ENCODE measurements at places on chromosomes 6 and 20.

GRCh38 chr6:132298344-132298949 is 102.8 kb downstream of the MOXD1 start:
- no peak for DNase-seq

- no peak for DNase-seq
Observed at GRCh38 chr20:51888291-51888690, 86.0 kb upstream of the SALL4 start.

- DNase-seq = no peak
Observed at GRCh38 chr20:50624351-50625016, 66.9 kb downstream of the RIPOR3 start.

DNA sequence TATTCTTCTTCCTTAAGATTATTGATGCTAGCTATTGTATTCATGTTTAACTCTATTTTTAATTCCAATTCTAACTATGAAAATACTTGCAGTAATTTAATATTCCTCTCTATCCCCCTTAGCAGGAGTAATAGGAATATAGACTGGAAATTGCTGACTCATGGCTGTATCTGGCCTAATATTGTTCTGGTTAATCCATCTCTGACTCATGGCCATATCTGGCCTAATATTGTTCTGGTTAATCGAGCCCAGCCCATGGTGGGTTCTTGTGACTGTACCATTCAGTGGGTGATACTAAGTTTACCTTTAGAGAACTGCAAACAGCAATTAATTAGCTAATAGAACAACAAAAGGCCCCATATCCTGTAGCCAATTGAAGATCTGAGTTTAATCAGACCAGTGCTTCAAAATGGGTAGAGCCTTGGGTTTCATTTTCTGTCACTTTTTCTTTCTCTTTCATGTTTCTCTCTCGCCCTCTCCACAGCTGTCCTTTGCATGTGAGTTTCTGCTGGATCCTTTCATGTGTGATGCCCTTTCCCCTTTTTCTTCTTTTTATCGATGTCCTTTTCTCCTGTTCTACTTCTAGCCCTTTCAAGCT is 50.6 kb downstream of the SLC22A3 start:
- DNase-seq = no peak

- no peak for DNase-seq
Observed at GRCh38 chr20:699811-700338, 24.3 kb upstream of the SCRT2 start.

DNA sequence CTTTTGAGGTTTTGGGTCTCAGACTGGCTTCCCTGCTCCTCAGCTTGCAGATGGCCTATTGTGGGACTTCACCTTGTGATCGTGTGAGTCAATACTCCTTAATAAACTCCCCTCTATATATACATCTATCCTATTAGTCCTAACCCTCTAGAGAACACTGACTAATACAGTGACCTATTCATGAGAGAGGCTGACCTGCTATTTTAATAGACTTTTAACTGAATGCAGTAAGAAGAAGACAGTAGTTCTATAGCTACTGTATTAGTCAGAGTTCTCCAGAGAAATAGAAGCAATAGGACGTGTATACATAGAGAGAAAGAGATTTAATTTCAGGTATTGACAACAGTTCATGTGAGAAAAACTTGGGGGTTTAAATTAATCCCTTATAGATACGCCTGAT is 53.3 kb upstream of the SMLR1 start:
- DNase-seq = no peak

DNA sequence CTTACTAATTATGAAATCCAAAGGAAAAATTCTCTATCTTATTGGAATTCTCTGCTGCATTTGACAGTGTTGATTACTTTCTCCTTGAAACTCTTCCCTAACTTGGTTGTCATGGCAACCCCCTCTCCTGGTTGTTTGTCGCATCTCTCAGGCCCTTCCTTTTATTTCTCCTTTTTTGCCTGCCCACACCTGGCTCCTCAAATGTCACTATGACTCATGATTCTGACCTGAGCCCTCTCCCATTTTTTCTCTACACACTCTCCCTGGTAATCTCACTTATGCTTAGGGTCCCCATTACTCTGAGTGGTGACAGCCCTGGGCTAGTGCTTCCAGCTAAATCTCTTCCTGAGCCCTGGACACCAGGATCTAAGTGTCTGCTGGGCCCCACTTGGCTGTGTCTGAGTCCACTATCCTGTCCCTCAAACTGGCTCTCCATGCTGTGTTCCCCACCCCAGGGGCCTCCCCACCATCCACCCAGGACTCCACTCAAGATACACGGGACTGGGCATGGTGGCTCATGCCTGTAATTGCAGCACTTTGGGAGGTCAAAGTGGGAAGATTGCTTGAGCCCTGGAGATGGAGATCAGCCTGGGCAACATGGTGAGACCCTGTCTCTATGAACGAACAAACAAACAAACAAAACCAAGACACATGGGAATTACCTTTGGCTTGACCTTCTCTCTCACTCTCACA is 16.5 kb upstream of the NNAT start:
- DNase-seq = no peak

DNA sequence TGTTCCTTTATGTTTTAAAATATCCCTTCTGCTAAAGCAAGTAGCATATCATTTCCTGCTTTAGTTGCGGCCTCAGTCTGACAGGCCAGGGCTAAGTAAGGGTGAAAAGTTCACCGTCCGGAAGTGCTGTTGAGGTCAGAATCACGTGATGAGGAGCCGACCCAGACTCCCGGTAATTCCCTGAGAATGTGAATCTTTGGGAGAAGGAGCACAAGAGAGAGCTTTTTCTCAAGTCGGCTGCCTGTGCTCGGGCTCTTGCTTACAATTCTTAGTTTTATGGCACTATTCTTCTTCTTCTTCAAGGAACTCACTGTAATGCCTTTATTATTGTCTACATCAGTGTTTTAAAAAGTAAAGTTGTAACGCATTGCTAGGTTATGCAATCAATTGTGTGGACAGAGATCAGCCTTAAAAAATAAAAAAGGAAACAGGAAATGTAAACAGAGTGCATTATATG is 309.3 kb downstream of the PRL start:
- DNase-seq = no peak
